NCI-H2081 treated with DMSO at 0.1 percent for 48 hours (cell line): ENCODE measurements at places on chromosomes 7 and 10.
A peak's percentile ranks its signal among the peaks of the same experiment; 100 is the strongest.

DNA sequence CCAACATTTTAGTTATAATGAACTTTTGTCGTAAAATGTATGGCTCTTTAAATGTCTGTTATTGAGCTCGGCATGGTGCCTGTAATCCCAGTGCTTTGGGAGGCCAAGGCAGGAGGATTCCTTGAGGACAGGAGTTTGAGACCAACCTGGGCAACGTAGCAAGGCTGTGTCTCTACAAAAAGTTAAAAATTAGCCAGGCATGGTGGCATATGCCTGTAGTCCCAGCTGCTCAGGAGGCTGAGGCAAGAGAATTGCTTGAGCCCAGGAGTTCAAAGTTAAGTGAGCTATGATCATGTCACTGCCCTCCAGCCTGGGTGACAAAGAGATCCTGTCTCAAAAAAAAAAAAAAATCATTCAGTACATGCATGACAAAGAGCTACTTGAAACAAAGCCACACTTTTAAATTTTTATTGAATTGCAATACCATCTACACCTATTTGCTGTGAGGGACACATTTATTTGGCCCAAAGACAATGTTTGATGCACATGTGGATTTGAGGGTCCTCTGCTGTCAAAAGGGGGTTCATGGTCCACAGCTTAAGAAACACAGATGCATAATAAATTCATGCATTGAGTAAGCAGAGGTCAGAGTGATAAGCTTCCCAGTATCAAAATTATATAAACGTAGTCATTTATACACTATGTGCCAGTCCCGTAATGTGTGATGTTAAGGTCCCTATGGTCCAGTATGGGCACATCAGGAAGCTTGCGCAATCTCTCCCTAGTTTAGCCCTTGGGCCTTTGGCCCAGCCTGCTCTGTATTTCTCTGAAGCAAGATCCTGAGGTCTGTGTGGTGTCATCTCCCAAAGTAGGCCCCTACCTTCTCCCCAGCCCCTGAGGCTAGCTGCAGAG is 4.4 kb upstream of the MALSU1 start:
- DNase-seq: no peak

- DNase-seq: no peak
Measured at GRCh38 chr10:43963379-43963778, 314.7 kb upstream of the ZNF32 start.

GRCh38 chr10:14244801-14245211 is 85.9 kb downstream of the FRMD4A start:
- DNase-seq: no peak

- DNase-seq: no peak
Measured at GRCh38 chr10:15321431-15322341, 49.4 kb downstream of the FAM171A1 start.

- no peak for DNase-seq
Measured at GRCh38 chr10:20473023-20473760, 423.9 kb downstream of the NEBL start.

DNA sequence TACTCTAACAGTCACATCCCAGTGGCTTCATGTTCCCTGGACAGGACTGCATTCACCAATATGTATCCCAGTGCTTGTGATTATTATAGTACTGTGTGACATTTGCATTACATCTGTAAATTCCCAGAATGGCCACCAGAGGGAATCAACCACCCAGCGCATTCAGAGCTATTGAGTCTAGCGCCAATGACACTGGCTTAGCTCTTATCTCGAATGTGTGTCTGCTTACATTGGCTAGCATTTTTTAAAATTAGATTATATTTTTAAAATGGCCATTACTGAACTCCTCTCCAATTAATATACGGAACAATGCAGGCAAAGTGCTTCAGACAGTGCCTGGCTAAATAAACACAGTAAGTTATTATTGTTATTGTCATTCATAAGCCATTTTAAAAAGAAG is 36.3 kb downstream of the TRIL start:
- DNase-seq: peak; percentile 69

DNA sequence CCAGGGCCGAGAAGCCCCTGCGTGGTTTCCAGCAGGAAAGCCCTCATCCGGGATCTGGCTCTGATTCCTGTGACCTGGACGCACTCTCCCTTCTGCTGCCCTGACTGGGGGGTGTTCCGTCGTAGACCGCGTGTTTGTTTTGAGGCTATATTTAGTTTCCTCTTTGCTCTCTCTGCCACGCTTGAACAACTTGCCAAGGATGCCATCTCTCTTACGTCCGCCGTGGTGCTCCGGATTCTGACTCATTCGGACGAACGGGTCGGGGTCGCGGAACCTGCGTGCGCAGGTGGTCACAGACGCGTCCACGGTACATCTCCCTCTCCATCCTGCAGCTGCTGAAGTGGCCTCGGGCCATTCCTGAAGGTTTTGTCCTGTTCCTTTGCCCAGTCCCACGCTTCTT is 10.4 kb upstream of the SORCS3 start:
- DNase-seq: no peak

GRCh38 chr7:48078470-48078869 is 10.6 kb upstream of the UPP1 start:
- DNase-seq: no peak

DNA sequence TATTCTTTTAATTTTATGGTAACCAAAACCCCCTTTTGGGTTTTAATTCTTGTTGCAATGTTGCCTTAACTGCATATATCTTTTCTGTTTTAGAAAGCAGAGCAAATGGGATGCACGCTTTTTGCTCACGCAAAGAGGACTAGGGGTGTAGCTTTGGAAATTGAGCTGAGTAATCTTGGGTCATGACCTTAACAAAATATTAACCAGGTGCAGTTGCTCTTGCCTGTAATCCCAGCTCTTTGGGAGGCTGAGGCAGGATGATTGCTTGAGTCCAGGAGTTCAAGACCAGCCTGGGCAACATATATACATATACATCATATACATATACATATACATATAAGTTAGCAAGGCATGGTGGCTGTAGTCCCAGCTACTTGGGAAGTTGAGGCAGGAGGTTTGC is 172.9 kb upstream of the BMPER start:
- DNase-seq: no peak

GRCh38 chr7:36186359-36187121 is 33.5 kb downstream of the EEPD1 start:
- DNase-seq: no peak

- no peak for DNase-seq
Measured at GRCh38 chr7:148556892-148557291, 33.7 kb upstream of the C7orf33 start.

GRCh38 chr7:95999481-95999880 is 227.1 kb downstream of the DYNC1I1 start:
- no peak for DNase-seq

- DNase-seq: no peak
Measured at GRCh38 chr7:1742555-1743303, 72.7 kb downstream of the ELFN1 start.

- no peak for DNase-seq
Measured at GRCh38 chr7:92634924-92635519, 44.8 kb upstream of the FAM133B start.

DNA sequence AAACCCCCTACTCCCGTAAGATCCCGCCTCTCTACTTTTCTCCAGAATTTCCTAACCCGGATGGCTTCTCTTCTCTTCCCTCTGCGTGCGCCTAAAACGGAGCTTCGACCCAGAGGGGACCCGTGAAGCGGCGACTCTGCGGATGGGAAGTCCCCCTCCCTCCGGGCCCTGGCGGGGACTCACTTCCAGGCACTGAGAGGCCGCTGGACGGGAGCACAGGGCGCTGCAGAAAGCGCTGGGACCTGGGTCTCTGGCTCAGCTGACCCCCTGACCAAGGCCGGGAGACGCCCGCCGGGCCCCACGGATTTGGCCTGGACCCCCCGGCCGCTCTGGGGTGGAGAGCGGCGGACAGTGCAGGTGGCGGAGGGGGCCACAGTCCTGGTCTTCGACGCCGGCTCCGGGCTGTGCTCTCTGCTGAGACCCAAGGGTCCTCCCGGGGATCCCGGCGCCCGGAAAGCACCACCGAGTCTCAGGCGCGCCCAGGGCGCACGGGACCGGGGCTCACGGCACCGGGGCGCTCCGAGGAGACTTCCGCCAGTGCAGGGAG is 688 bp upstream of the FOXL3 start:
- no peak for DNase-seq

- DNase-seq: peak; percentile 97
Measured at GRCh38 chr7:26534649-26535482, 243.2 kb downstream of the SNX10 start.

GRCh38 chr7:156111-157007 is 36.0 kb upstream of the FAM20C start:
- DNase-seq: no peak

GRCh38 chr10:73798927-73799560 is 12.4 kb downstream of the NDST2 start:
- DNase-seq: no peak

DNA sequence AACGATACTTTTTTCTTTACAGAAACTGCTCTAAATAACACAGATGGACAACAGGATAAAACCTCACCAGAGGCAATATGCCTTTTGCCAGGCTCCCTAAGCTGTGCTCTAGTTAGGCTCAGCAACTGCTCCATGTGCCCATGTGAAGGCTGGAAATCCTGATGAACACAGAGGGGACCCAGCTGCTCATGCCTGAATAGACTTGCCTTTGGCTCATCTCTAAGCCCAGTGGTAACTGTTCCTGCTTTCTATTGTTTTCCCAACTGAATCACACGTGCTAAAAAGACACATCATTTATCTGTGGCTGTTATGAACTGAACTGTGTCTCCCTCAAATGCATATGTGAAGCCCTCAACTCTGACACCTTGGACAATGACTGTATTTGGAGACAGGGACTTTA is 110.4 kb downstream of the RNF216 start:
- DNase-seq: no peak

GRCh38 chr7:51732951-51733350 is 416.3 kb upstream of the COBL start:
- no peak for DNase-seq

DNA sequence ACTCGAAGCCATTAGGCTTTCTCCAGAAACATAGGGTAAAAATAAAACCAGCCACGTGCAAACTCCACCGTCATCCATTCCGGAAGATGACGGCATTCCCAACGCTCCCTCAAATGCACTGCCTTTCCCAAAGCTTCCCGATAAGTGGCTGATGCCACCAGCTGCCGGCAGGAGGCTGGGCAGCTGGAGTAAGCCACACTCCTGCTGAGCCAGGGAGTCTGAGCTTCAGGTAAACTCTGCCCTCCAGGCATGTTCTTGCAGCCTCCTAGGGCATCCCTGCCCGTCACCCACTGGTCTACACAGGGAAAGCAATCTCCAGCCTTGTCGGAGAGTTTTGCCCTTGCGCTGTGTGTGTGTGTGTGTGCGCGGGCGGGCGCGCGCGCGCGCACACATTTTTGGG is 40.5 kb upstream of the TMEM273 start:
- no peak for DNase-seq

- DNase-seq: no peak
Measured at GRCh38 chr7:106047184-106047583, 64.9 kb downstream of the SYPL1 start.

DNA sequence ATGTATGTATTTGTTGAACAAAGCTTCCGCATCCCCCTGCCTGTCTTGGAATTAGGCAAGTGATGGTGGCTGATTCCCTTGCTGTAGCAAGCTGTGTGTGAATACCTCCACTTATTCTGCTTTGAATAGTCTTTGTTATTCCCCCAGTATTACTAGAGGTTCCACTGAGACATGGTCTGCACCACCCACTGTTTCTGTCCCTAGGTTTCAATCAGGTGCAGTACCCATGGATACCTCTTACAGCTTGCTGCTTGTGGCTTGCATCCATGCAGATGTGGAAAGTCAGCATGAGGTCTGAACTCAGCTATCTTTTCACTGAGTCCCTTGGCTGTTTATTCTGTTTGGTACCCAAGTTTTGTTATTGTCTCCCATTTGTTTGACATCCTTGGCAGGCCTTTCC is 447.4 kb downstream of the GRM8 start:
- DNase-seq: no peak

GRCh38 chr7:100678291-100678984 is 4.9 kb downstream of the GNB2 start:
- DNase-seq: no peak

DNA sequence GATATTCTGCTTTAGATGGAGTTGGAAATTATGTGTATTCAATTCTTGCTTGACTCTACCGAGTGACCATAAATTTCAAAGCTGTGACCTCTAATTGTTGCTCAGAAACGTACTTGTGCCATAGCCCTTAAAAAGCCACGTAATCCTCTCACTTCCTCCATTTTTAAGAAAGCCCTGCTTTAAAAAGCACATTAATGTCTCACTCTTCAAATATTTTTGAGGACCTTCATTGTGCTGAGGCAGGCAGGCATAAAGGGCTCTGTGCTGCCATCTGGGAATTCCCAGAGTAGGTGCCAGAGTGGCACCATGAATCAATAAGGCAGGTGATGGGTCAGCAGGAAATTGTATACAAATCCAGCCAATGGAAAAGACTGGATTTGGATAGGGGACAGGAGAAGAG is 97.7 kb upstream of the FAM204A start:
- DNase-seq: no peak

DNA sequence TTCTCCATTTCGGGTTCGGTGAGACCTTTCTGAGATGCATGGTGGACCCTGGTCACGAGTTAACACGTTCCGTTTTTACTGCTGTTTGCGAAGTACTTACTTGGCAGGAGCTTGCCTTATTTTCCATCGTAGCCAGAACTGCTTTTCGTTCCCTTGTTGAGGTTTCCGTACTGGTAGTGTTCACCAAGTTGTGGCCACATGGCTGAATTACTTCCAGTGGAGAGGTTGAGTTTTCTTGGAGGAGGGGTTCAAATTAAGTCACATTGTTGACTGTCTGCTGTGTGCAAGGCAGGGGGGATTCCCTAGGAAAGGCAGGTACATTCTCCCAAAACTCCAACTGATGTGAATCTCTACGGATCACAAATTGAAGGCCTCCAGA is 4.0 kb downstream of the MXI1 start:
- no peak for DNase-seq

- no peak for DNase-seq
Measured at GRCh38 chr10:99172128-99172738, 63.4 kb downstream of the HPSE2 start.

DNA sequence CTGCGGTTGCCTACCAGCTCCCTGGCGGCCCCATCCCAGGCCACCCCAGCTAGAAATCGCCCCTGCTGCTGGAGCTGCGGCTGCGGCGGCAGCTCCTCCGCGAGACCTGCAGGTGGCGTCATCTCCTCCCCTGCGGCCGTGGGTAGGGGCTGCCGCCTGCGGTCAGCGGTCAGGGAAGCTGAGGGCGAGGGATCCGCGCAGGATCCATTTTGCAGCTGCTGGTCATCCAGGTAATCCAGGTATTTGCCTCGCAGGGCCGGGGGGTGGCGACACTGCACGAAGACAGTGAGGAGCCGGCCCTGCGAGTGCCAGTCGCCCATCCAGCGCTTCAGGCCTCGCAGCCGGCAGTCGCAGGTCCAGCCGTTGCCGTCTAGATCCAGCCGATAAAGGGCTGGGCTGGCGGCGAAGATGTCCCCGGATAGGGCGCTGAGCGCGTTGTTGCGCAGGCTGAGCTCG is 1.5 kb downstream of the TRIL start:
- no peak for DNase-seq

DNA sequence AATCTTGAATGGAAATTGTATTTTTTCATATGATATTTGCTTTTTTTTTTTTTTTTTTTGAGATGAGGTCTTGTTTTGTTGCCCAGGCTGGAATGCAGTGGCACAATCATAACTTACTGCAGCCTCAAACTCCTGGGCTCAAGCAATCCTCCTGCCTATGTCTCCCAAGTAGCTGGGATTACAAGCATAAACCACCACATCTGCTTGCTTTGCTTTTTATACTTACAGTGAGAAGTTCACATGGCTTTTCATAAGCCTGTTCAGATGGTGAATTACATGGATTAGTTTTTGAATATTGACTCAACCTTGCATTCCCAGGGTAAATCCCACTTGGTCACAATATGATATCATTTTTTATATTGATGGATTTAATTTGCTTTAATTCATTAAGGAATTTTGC is 22.0 kb downstream of the LRRD1 start:
- DNase-seq: no peak
